ENCODE measurements at places on chromosomes 4 and X. TPM values are rescaled to one million over a fixed set of nuclear protein-coding genes. Genes with fewer than 3 reads are reported as not detected.

MRPL1 gene
- total RNA-seq: 33.6 TPM

SASH3 gene
- 264 TPM for total RNA-seq

PPP1R2C gene
- not detected for total RNA-seq

IL1RAPL1 gene
- total RNA-seq: not detected

BANK1 gene
- total RNA-seq: 0.10 TPM

CSAG2 gene
- not detected for total RNA-seq

QDPR gene
- total RNA-seq: 26.8 TPM

FOXR2 gene
- total RNA-seq: not detected

PDCL2 gene
- not detected for total RNA-seq

DACH2 gene
- total RNA-seq: not detected

UNC5C gene
- total RNA-seq: not detected

PDGFRA gene
- total RNA-seq: not detected

L1CAM gene
- 1.9 TPM for total RNA-seq

ENPP6 gene
- total RNA-seq: 0.47 TPM

SYNPO2 gene
- 1.2 TPM for total RNA-seq

AMER1 gene
- 4.2 TPM for total RNA-seq

ACSL1 gene
- total RNA-seq: 15.4 TPM

RBMXL3 gene
- not detected for total RNA-seq

VMA21 gene
- 39.7 TPM for total RNA-seq

SLC38A5 gene
- 78.3 TPM for total RNA-seq

ZNF141 gene
- 30.8 TPM for total RNA-seq

GC gene
- not detected for total RNA-seq

ATP1B4 gene
- not detected for total RNA-seq

GTPBP6 gene
- total RNA-seq: 52.1 TPM

SPANXN3 gene
- not detected for total RNA-seq

NSUN7 gene
- not detected for total RNA-seq

GPR173 gene
- not detected for total RNA-seq

GLOD5 gene
- total RNA-seq: not detected

ARMCX2 gene
- total RNA-seq: 2.6 TPM

VSIG4 gene
- not detected for total RNA-seq

MAPK10 gene
- not detected for total RNA-seq

NUDT11 gene
- 0.37 TPM for total RNA-seq

IGFBP7 gene
- 0.27 TPM for total RNA-seq

PPP3CA gene
- 25.9 TPM for total RNA-seq
